ENCODE measurements at places on chromosomes 2 and 18.

DNA sequence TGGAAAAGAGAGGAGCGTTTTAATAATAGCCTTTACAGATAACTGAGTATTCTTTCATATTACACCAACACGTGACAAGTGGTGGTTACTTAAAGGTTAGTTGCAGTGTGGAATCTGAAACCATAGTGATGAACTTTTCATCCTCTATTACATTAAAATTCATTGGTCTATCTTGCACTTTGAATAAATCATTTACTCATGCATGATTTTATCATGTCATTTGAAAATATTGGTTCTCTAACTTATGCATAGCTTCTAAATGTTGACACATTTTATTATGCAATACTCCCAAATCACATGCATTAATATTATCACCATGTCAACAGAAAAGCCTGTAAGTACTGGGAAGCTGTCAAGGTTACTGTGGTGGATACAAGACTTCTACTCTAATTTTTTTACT is 1432.2 kb downstream of the LRP1B start:
- no peak for DNase-seq

- DNase-seq: no peak
Measured at GRCh38 chr2:174142290-174142689, 106.0 kb downstream of the OLA1 start.

- no peak for DNase-seq
Measured at GRCh38 chr2:136305517-136306192, 187.7 kb upstream of the CXCR4 start.

DNA sequence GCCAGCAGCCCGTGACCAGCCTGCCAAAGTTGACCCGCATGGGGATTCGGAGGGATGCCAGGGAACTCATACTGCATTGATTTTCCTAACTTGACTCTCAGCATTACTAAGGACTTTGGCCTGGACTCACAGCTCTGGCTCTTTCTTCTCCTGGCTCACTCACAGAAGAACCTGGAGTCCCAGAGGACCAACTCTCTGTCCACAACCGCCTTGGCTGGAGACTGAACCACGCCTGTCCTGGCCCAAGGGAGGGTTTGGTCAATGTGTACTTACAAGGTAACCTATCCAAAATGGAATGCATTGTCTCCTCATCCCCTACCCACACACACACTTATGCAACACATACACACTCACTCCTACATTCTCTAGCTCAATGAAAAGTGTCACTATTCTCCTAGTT is 135.6 kb upstream of the KLHL29 start:
- DNase-seq: no peak

GRCh38 chr2:9112079-9112721 is 94.4 kb upstream of the ASAP2 start:
- DNase-seq: no peak

- DNase-seq: no peak
Measured at GRCh38 chr2:59930430-59930829, 623.0 kb downstream of the BCL11A start.

- DNase-seq: no peak
Measured at GRCh38 chr2:109244304-109244582, 115.2 kb downstream of the SH3RF3 start.

DNA sequence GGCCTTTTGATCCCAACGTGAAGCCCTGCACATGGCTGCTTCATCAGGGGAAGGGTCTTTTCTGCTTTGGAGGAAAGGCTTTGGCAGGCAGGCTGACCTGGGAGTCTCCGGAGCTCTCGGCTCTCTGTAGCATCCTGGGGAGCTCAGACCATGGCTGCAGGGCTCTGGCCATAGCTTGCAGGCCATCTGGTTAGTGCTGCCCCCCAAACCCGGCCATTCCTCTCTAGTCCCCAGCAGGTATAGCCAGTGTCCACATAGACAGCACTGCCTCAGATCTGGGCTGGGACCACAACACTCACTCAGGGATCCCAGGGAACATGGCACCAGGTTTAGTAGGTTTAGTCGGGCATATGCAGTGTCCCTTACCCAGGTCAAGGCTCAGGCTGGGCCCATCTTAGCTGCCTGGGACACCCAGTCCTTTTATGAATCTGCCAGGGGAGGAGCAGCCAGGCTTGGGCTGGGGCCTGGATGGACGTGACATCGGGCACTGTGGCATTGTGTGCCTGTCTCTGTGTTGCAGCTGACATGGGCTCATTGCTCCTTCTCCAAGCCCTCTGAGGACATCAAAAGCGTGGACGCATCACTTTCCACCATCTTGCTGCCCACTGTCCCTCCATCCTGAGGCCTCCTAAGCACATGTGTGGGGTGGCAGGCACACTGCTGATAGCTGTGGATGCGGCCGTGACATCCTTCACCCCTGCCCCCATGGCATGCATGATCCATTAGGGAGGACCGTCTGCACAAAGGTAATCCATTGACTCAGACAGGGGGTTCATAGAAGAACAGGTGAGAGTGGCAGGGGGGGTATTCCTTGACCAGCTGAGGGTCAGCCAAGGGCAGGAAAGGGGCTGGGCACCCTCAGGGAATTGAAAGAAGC is 19.2 kb upstream of the GPR35 start:
- DNase-seq: no peak

DNA sequence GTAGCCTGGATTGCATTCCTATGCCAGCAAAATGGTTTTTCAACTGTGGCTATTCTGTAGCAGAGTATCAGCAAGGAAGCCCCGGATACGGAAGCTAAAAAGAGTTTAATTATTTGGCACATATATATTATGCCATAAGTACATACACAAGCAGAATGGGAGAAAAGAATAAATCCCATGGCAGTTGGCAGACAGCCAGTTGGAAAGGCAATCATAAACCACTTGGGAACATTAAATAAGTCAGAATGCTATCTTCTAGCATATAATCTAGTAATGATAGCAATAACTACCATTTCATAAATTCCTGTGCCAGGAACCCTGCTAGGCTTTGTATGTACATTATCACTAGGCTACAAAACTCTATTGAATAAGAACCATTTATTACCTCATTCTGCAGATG is 26.0 kb downstream of the GALNT5 start:
- no peak for DNase-seq

DNA sequence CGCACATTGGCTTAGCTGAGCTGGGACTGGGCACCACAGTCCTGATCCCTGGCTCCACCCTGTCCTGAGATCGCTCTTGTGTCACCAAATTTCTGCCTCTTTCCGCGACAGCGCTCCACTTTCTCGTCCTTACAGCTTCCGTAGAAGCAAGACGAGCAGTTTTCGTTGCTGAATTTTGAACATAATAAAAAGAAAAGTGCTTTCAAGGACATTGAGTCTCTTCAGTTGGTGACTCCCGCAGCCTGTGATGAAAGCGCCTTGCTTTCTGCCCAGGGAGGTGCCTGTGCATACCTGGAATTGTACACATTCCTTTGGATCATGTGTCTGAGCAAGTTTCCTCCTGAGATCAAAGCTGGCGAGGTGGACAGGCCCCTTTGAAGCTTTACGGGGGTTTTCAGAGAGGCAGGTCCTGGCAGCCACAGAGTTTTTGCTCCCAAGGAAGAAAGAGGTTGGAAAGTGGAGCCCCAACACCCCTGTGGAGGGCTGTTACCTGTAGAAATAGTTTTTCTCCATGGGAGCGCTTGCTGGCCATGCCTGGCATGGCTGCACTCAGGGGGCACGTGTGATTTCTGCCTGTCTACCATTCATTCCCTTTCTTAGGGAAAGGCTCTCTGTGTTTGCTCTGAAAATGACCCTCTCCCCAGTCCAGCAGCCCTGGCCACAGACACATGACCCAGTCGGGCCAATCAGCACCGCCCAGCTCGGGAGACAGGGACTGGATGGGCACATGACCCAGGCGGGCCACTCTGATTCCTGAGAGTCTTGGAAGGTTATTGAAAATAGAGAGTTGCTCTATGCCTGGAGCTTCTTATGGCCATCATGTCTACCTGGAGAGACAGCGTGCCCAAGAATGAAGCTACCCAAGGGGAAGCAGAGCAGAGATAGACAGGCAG is 115.6 kb upstream of the OTOS start:
- no peak for DNase-seq

DNA sequence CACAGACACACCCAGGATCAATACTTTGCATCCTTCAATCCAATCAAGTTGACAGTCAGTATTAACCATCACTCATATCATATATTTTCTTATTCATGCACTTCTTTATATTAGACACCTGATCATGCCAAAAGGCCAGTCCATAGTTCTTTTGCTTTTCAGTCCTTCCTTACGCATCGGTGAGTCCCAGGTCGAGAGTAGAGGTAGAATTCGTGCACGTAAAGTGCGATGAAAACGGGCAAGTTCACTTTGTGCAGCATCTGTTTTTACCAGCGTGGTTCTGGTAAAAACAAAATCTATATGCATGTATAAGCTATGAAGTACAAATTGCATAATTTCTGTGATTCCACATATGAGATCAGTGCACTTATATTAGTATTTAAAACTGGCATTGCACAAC is 1.2 kb upstream of the COPS8 start:
- DNase-seq: no peak

DNA sequence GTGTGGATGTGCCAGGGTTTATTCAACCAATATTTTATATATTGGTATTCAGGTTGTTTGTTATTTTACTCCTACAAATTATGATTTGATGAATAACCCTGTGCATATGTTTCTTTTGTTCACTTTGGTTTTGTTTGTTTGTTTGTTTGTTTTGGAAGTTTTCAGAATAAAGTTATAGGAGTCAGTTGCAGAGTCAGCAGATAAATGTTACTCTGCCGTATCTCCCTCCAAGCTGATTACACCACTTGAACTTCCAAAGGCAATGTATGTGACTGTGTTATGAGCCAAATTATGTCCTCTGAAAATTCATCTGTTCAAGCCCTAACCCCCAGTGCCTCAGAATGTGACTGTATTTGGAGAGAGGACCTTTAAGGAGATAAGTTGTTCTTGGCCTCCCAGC is 497.5 kb downstream of the TNS1 start:
- DNase-seq: no peak

- no peak for DNase-seq
Measured at GRCh38 chr2:145760781-145761649, 1241.1 kb upstream of the ZEB2 start.

DNA sequence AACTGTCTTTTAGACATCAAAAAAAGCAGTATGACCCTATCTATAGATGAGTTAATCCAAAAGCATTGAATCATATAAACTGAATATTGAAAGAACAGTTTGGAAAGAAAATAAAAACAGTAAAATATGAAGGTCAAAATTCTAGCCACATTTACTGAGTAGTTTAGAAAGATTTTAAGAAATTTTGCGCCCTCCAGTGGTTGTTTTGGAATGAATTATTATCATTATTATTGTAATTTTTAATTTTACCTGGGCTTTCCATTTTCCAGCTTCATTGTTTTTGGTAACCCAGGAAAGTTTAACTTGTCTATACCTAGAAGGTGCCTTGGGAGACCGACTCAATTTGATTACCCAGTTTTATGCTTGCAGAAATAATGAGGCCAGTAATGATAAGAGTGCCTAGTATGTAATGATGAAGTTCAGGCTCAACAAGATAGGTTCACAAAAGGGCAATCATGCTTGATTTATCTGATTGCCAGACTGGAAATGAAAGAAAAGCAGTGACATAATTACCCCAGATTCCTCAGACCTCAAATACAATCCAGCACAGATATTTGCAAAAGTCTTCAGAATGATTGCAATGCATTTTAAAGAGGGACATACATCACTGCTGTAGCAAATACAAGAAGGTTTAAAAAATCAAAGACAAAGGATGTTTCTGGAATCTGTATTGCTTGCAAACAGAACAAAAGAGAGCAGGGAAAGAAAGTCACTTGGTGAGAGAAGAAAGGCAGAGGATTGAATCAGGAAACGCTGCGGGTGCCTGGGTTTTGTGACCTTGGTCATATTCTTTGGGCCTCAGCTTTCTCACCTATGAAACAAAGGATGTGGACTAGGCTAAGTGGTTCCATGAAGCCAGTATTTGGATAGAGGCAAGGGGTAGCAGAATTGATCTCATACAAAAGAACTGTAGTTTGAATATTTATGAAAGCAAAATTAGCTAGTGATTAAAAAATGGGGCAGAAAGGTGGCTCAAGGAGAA is 153.8 kb downstream of the MAP2 start:
- DNase-seq: no peak

DNA sequence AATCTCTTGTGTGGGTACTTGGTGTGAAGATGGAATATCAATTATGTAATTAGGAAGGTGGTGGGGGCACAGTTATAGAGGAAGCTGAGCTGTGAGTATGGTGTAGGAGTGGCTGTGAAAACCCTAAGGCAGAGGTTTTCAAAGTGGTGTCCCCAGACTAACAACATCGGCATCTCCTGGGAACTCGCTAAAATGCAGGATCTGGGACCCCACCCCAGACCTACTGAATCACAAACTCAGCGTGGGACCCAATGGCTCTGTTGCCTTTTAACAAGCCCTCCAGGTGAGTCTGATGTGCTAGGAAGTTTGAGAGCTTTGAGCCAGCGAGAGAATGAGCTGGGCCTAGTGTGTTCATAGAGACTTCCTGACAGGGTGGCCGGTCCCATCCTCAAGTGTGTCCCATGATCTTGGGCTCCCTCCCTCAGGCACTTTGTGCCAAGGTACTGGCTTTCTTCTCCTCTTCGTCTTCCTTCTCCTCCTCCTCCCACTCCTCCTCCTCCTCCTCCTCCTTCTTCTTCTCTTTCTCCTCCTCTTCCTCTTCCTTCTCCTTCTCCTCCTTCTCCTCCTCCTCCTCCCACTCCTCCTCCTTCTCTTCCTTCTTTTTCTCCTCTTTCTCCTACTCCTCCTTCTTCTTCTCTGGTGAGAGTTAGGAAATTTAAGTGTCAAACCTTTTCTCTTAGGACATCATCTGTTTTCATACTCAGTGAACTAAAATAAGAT is 86.6 kb downstream of the PDK1 start:
- no peak for DNase-seq

GRCh38 chr2:229523663-229524062 is 190.7 kb downstream of the DNER start:
- no peak for DNase-seq

GRCh38 chr2:190655113-190655512 is 6.2 kb downstream of the NAB1 start:
- no peak for DNase-seq

- DNase-seq: no peak
Measured at GRCh38 chr2:158544998-158545397, 88.2 kb downstream of the PKP4 start.

DNA sequence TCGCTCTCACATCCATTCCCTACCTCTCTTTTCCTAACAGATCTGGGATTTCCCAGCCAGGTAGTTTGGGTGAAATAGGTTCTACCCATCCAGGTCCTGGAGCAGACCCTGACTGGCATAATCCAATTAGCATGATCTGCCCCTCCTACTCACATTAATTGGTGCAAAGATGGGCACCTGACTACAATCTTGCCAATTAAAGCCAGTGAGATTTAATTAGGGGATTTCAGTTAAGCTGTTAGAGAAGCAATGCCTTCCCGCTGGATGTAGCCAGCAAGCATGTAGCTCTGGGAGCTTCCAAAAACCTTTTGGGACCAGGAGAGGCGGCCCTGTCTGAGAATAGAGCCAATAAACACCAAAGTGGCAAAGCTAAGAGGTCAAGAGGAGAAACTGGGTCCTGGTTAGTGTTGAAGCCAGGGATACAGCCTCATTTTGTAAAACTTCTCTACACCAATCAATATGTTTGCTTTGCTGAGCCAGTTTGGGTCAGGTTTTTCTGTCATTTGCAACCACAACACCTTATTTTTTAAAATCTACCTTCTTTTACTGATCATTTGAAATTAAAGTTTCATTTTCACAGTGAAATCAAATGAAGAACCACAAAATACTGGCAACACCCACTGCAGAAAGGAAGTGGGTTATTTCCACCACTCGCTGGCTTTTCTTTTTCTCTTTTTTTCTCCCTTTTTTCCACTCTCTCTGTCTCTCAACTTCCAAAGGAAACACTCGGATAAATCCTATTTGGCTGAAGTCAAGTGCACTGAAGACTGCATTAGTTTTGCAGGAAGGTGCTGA is 3.2 kb upstream of the TTC39C start:
- DNase-seq: no peak

GRCh38 chr2:227623226-227623625 is 5.9 kb downstream of the SCYGR4 start:
- no peak for DNase-seq

Data from stimulated activated CD8-positive, alpha-beta memory T cell treated with anti-CD3 and anti-CD28 coated beads, Interleukin-2, amount 100 ng/mL, for 48 hours (primary cell).